ENCODE measurements at places on chromosomes 16 and 17.
A peak's percentile ranks its signal among the peaks of the same experiment; 100 is the strongest.

DNA sequence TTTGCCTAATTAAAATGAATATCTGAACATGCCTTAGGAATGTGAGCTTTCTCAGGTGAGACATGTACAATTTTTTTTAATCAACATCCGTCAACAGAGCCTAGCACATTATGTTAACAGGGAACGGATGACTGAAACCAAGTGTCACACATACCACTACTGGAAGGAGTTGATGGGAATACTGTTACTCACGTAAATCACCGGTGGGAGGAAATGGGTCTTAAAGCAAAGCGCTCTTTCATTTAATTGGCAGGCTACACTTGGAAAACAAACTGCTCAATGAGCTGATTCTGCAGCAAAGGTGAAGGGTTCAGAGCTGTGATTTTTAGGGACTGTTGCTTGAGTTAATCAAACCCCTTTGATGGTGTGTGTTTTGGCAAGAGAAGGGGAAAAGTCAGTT is 4.8 kb downstream of the CPPED1 start:
- DNase-seq, result no peak

DNA sequence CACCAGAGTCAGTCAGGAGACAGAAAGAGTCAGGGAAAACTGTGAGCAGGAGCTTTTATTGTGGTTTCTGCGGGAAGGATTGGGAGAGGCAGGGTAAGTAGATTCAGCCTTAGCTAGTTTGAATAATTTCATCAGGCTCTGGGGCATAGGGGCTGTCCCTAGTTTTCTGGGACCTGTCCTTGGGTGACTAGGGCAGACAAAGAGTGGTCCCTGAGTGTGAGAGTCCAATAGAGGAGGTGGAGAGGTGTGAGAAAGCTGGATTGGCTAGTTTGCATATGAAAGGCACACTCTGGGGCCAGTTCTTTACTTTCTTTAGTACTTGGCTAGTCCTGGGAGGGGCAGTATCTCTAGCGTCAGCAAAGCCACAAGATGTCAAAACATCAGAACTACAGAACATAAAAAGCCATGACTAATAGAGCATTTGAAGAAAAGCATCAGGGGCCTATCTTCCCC is 255.6 kb downstream of the HS3ST3A1 start:
- DNase-seq, result no peak

GRCh38 chr16:82322177-82322576 is 152.2 kb upstream of the MPHOSPH6 start:
- no peak for DNase-seq

DNA sequence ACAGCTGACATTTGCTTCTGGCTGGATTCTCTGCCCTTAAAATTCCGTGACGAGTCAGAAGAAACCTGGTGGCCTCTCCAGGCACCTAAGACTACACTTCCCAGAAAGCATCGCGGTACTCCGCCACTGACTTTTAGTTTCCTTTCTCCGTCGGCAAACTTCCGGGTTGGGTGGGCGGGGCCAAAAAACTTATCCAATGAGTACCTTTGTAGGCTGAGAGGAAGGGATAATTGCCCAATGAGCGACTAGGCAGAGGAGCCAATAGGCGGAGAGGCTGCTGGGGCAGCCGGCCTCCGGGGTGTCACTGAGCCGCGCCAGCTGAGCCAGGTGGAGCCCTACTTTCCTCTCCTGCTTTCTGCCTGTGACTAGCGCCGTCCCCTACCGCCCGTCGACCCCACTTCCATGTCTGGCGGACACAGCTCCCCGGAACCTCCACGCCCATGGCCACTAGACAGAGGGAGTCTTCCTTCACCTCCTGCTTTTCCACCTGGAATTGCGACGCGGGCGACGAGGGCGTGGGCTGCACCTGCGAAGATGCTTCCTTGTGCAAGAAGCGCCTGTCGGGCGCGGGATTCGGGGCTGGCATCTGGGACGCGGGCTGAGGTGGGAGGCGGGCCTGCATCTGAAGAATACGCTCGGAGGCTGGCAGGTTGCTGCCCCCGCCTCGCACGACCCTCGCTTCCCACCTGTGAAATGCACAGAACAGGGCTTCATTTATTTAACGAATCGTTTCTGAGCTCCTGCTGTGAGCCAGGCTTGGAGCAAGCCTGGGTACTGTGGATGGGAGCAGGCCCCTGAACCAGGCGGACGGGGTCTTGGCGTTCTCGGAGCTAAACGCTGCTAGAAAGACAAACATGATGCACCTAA is 16.5 kb upstream of the ARHGAP17 start:
- DNase-seq, result peak; percentile 93

DNA sequence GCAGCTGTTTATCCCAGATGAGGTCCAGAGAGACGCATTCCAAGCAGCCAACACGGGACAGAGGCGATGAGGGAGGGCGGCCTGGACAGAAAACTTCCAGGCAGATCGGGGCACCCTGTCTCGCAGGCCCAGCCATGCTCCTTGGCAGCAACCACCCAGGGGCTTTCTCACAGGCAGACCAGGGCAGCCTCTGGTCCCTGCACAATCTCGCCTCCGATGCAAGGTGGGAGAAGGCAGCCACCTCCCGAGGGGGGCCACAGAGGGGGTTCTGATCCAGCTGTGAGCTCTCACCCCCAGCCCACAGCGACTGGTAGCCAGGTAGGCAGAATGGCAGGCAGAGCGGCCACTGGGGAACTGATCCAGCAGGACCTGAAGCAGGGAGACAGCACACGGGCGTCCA is 48.7 kb downstream of the LMF1 start:
- no peak for DNase-seq

DNA sequence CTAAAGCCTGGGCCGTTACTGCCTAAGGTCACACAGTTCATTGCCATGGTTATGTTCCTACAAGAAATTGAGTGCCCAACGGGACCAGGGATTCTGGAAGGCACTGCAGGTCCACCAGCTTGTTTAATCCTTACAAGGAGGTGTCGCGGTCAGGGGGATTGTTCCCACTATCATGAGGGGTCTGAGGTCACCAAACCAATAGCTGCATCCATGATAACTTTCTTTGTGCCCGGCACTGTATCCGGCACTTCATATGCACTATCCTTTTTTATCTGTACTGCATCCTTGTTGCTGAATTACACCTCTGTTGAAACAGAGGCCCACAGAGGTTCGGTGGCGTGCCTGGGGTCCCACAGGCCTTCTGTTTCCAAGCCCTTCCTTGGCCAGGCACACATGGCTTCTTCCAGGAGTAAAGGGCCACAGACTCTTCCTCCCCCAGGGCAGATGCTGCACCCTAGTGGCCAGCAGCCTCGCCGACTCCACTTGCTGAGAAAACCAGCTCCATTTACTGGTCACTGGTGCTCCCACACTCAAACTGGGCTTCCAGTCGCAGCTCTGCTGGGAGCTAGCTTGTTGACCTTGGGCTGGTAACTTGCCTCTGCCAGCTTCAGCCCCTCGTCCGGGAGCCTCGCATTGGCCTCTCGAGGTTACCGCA is 82.0 kb upstream of the PLCG2 start:
- peak; percentile 50 for DNase-seq

DNA sequence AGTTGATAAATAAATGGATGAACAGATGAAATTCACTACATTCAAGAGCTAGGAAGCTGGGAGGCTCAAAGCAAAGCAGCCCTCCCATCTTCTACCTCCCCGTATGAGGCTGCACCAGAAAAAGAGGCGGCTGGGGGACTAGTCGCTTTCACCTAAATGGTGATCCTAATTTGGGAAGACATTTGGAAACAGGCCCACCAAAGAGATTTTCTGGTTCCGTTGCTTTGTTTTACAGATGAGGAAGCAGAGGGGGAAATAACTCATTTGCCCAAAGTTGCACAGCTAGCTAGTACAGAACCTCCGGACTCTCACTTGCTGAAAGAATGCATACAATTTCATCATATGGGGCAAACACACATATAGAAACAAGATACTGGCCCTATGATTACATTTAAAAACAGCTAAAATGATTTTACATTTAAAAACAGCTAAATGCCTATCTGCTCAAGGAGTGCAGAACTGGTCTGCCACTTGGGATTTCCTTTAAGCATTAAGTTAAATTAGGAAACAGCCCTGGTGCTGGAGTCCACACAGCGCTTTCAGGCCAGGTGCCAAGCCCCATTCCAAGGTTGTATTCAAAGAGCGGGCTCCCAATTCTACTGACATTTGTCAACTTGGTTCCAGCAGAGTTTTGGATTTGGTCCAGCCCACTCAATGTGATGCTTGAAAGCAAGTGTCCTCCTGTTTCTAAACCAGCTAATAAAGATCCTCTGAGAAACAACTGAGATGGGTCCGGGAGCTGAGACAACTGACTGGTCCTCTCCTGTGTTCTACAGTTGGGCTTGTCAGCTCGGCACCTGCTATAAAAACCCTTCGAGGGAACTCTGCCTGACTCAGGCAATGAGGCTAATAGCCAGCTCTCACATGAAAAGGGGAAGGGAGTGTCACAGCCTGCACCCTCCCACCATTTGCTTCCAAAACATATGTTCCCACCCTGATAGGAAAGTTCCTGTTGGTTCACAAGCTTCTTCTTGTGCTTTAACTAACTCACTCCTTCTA is 11.7 kb downstream of the ERN1 start:
- no peak for DNase-seq

GRCh38 chr17:82957961-82958561 is 118.2 kb upstream of the ZNF750 start:
- no peak for DNase-seq

- DNase-seq, result peak; percentile 43
These were observed 39.4 kb downstream of the TUBD1 start for GRCh38 chr17:59853168-59853918.

- no peak for DNase-seq
These were observed 1.7 kb upstream of the AKTIP start for GRCh38 chr16:53504665-53505064.

DNA sequence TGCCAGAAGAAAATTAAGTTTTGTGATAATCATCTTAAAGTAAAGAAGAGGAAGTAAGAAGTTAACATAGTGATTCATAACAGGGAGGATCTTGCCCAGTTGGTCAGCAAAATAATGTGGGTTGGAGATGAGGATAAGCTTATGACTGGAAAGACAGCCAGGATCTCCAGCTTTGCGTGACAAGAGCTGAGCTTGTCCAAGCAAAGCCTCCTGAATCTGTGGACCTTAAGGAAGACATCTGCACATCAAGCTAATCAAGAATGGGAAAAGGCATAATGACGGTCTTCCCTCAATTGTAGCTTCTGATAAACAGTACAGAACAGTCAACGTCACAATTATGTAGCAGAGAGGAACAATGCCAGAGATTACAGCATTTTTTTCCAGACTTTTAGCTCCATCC is 744.7 kb upstream of the GOT2 start:
- no peak for DNase-seq

DNA sequence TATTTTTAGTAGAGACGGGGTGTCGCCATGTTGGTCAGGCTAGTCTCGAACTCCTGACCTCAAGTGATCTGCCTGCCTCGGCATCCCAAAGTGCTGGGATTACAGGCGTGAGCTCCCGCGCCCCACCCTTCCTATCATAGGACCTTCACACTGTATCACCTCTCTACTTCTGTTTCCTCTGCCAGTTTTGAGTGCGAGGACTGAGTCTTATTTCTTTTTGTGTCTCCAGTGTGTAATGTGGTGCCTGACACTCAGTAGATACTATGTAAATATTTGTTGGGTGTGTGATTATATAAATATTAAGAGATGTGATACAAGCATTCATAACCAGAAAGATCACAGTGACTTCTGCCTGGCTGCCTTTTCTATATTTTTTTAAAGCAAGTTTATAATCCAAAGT is 10.5 kb downstream of the PRKCA start:
- DNase-seq, result no peak

DNA sequence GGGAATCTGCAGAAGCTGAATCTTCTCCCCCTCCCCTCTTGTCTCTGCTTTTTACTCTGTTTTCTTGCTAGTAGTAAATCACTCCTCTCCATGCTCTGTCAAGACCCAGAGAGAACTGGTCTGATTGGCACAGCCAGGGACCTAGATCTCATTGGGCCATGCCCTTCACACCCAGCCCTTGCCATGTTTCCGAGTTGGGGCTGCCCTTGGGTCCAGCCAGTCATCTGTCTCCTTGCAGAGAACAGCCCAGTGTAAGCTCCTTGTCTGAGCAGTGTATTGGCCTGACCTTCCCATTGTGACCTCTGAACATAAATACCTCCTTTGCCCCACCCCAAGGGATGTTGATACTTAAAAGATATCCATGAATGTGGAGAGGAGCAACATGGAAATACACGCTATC is 3.9 kb downstream of the MMP15 start:
- DNase-seq, result no peak

GRCh38 chr16:75319513-75320411 is 68.3 kb upstream of the BCAR1 start:
- DNase-seq, result no peak

GRCh38 chr17:72717276-72717675 is 375.2 kb downstream of the SLC39A11 start:
- no peak for DNase-seq

DNA sequence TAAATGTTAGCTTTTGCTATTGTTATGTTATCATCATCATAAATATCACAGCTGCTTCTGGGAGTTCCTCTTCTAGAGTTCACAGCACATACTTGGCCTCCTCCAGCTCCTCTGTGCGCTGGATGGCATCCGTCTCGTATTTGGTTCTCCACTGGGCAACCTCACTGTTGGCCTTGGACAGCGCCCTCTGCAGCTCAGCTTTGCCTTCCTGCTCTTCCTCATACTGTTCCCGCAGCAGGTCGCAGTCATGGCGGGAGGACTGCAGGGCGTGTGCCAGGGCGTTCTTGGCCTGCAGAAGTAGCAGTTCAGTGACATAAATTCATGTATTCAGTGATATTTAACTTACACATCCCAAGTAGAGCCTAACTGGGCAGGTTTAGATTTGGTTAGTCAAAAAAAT is 23.4 kb downstream of the MYH8 start:
- DNase-seq, result no peak

DNA sequence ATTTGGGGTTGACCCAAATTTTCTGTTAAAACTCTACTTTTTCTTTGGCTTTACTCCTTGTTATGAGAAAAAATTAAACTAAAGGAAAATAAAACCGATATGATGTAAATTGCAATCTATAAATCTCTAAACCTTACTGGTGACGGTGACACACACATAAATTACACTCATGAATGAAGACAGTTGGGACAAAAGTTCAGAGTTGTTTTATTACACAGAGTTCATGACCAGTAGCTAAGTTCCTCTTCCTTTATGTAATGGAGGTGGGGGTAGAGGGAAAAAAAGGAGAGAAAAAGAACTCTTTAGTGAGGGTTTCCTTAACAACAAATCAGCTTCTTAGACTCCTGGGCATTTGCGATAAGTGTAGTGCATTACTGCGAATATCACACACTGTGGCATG is 220.7 kb downstream of the KCNJ2 start:
- DNase-seq, result no peak
